ENCODE measurements at places on chromosomes 11 and 22.

GRCh38 chr22:23213022-23213555 lies 32.8 kb downstream of the BCR start:
- H3K4me3 ChIP-seq: no peak overlapping the region
- peaks cover 28% of the 10 kb centered on the region for H3K4me1 ChIP-seq
- DNase-seq: no peak

DNA sequence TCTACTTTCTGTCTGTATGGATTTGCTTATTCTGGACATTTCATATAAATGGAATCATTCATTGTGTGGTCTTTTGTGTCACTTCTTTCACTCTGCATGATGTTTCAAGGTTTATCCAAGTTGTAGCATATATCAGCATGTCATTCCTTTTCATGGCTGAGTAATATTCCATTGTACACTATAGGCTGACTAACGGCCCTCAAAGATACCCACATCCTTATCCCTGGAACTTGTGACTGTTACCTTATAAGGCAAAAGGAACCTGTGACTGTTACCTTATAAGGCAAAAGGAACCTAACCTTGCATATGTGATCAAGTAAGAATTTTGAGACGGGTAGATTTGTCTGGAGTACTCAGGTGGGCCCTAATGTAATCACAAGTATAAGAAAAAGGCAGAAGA lies 111.8 kb downstream of the CSNK2A3 start:
- no peaks in the 10 kb centered on the region for H3K36me3 ChIP-seq
- H3K27me3 ChIP-seq: no peaks in the 10 kb centered on the region
- no peaks in the 10 kb centered on the region for H3K4me1 ChIP-seq
- no peak overlapping the region for H3K27ac ChIP-seq
- DNase-seq: no peak

GRCh38 chr11:61049063-61049377 lies 53.3 kb upstream of the CD5 start:
- peaks cover 10% of the 10 kb centered on the region for H3K36me3 ChIP-seq
- DNase-seq: no peak
- H3K27ac ChIP-seq: peak overlapping the region; percentile 30
- H3K27me3 ChIP-seq: no peaks in the 10 kb centered on the region

GRCh38 chr11:64265176-64266160 lies 14.1 kb downstream of the PLCB3 start:
- DNase-seq: no peak
- no peaks in the 10 kb centered on the region for H3K27me3 ChIP-seq
- H3K4me1 ChIP-seq: peaks cover 25% of the 10 kb centered on the region

- no peaks in the 10 kb centered on the region for H3K4me1 ChIP-seq
- no peak for DNase-seq
- H3K36me3 ChIP-seq: no peaks in the 10 kb centered on the region
- no peaks in the 10 kb centered on the region for H3K27me3 ChIP-seq
These were observed 450.5 kb upstream of the CCDC90B start for GRCh38 chr11:83736684-83737083.

All from activated CD8-positive, alpha-beta memory T cell treated with anti-CD3 and anti-CD28 coated beads, Interleukin-2, amount 10 ng/mL, durations not matched to agents 7 days and 5 days (primary cell).